ENCODE measurements at places on chromosomes 5 and 9.
A peak's percentile ranks its signal among the peaks of the same experiment; 100 is the strongest.

DNA sequence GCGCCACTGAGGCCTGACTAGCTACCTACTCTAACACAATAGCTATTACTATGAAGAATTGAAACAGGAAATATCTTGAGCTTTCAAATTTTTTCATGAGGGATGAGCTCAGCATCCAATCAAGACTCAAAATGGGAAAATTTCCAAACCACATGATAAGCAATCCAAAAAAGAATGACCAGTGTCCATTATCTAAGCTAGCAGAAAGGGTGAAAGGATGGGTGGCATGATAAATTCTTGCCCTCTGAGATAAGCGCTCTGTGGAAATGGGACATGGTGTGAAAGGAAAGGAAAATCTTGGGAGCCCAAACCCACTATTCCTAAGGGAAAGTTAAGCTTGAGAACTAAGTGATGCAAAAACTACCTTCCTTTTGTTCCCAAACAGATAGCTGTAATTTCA is 170.2 kb upstream of the NREP start:
- no peak for DNase-seq

DNA sequence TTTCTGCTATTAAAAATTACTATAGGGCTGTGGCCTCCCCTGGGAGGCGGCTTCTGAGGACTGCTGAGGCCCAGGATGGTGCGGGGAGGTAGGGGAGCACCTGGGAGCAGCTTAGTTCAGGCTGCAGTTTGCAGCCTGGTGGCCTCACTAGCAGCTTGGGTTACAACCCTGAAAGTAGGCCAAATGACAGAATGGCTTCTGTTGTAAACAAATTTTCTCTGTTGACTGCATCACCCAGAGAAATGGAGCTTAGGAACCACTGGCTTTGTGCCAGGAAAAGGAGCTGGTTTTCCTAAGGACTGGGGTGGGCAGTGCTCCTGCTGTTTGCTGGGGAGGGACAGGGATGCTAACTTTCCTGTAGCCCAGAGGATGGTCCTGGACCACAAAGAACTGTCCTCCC is 130.3 kb downstream of the ENTREP1 start:
- DNase-seq = no peak

DNA sequence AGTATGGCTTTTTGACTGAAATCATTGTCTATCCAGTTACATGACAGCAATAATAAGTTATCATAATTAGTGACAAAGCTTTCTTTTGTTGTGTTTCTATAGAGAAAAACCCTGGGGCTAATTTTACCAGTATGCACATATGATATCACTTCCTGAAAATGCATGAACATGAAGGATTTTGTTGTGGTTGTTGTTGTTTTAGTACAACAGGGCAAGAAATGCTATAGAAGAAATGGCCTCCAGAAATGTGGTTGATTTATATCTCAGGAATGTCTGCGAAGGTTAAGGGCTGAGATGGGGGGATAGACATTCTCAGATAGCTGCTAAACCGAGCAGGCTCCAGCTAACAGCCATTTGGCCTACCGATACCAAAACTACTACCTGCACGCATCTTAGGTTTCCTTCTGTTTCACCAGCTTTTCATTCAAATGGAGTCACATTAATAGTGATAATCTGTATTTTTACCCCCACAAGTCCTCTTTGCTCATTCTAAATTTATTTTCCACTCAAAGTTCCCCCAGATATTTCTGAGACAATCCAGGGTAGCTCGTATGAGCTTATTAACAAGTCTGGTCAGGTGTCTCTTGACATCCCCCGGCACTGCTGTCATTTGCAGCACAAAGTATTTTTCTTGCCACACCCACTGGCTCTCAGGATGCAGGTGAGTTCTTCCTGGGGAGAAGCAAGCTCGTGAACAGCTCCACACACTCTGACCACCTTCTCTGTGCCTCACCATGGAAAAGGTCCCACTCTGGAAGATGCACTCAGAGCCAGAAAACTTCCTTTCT is 232.4 kb upstream of the GAS1 start:
- no peak for DNase-seq

DNA sequence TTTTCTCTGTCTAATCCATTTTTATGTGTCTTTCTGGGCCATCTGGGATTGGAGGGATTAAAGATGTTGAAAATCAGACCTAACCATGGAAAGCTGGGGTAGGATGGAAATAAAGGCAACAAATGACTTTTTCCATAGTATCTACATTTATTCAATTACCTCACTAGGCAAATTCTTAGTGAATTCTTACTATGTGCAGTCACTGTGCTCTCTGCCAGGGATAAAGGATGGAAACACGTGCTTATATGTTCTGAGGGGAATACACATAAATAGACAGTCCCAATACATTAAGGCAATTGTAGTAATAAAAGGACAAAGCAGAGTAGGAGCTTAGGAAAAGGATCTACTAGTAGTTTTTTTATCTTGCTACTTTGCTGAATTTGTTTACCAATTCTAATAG is 214.2 kb downstream of the PRR16 start:
- DNase-seq = no peak

- DNase-seq = no peak
Measured at GRCh38 chr5:138179277-138179857, 455 bp downstream of the KIF20A start.

- no peak for DNase-seq
Measured at GRCh38 chr9:19701991-19702390, 86.8 kb downstream of the SLC24A2 start.

GRCh38 chr9:83501565-83501964 is 36.6 kb downstream of the FRMD3 start:
- DNase-seq = no peak

GRCh38 chr5:115940080-115940810 is 22.0 kb upstream of the LVRN start:
- no peak for DNase-seq

GRCh38 chr9:129898185-129898584 is 62.9 kb downstream of the USP20 start:
- no peak for DNase-seq

DNA sequence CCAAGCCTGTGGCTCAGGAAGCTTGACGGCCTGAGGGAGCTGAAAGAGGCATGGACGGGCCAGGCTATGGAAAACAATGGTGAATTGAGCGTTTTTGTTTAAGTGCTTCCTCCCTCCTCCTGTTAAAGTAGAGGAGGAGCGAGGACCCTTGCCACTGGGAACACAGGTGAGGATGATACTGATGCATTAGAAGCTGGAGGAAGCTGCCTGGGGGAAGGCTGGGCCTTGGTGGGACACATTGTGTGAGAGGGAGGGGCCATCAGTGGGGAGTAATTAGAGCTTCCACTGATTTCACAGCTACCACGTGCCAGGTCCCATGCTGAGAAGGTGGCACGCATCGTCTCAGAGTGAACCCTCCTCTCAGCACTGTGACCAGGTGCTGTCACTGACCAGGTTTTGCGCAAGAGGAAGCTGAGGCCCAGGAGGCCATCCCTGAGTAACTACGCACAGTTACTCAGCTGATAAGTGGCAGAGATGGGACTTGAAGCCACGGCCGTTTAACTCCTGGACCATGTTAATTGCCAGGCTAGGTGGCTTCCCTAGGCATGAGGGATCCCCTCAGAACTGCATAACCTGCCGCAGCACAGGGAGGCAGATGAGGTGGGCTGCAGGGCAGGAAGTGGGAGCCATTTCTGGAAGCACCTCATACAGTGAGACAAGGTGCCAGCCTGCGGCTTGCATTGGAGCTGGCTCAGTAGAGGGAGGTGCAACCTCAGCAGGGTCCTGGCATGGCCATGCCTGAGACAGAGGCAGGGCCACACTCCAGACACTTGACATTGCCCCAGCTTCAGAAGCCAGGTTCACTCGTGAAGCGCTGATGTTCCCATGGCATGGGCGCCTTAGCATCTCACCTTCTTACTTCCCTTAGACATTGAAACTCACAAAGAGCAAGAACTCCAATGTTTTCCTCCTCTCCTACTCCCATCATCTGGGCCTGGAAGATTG is 195.3 kb upstream of the MVB12B start:
- no peak for DNase-seq

- peak; percentile 49 for DNase-seq
Measured at GRCh38 chr9:34701023-34701768, 8.7 kb downstream of the CCL21 start.

- DNase-seq = no peak
Measured at GRCh38 chr5:157713830-157714595, 17.2 kb upstream of the THG1L start.

DNA sequence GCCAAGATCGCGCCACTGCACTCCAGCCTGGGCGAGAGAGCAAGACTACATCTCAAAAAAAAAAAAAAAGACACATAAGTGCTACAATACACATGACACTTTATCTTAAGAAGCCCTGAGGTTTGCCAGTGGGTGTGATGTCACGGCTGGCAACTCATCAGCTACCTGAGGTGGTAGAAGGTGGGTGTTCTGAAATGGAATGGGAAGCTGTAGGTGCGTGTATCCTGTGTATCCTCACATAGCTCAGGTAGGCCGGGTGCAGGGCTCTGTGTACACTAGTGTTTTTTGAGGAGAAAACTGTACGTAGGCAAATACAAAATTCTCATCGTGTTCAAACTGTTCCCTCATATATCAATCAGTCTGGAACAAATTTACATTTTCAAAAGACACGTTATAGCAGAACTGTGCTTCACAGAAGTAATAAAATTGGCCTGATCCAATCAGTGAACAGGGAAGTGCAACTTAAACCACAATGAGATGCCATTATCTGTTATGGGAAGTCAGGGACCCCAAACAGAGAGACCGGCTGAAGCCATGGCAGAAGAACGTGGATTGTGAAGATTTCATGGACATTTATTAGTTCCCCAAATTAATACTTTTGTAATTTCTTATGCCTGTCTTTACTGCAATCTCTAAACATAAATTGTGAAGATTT is 10.4 kb downstream of the BICD2 start:
- DNase-seq = no peak

GRCh38 chr9:109856785-109857184 is 76.8 kb downstream of the PALM2AKAP2 start:
- no peak for DNase-seq

Measured in lower leg skin (tissue), 4 donors.